ENCODE measurements at places on chromosomes 16 and 17.
A peak's percentile ranks its signal among the peaks of the same experiment; 100 is the strongest.

DNA sequence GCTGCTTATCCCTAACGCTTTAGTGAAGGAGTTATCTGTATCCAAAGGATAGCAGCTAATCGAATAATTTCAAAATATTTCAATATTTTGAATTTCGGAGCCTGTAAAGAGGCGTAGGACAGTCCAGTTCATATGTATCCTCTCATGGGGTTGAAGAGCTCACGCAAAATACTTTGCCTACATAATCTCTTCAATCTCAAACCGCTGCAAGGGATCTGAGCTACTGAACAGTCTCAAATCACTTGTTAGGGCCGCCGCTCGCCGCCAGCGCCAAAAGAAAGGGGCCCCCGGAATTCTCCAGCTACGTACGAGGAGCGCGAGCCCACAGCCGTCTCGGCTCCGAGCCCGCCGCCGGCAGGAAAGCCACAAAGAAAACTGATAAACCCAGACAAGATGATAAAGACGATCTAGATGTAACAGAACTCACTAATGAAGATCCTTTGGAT lies 601 bp upstream of the RFWD3 start:
- DNase-seq, result no peak

- peak; percentile 77 for DNase-seq
These were observed 82.0 kb upstream of the ALOX12 start for GRCh38 chr17:6913608-6914443.

GRCh38 chr16:17301593-17302135 lies 169.1 kb downstream of the XYLT1 start:
- peak; percentile 79 for DNase-seq

GRCh38 chr16:81237942-81238295 lies 570 bp upstream of the BCO1 start:
- no peak for DNase-seq

GRCh38 chr17:1999557-2000251 lies 25.4 kb downstream of the RTN4RL1 start:
- no peak for DNase-seq

GRCh38 chr17:3890082-3890877 lies 2.6 kb downstream of the CAMKK1 start:
- no peak for DNase-seq

DNA sequence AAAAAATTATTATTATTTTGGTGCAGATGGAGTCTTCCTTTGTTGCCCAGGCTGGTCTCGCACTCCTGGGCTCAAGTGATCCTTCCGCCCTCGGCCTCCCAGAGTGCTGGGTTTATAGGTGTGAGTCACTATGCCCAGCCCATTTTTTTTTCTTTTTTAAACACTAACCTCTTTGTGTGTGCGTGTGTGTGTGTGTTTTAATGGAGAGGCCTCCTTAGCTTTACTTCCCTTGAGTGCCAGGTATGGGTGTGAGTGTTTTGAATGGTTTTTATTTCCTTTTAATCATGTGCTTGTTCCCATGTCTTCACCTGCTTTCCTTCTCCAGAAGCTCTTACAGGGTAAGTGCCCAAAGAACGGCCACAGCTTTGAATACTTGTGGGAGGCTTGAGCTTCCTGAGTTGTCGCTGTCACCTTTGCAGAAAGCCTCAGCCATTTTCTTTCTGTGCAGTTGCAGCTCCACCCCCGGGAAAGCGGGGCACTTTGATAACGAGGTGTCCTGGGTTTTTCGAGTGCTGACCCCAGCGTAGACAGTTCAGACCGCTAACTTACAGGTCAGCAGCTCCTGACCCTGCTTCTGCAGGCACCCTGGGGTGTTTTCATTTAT lies 22.6 kb downstream of the AKAP1 start:
- DNase-seq, result no peak

- no peak for DNase-seq
These were observed 631 bp downstream of the NXPH3 start for GRCh38 chr17:49576088-49576916.

GRCh38 chr17:29347831-29348629 lies 42.1 kb upstream of the TAOK1 start:
- DNase-seq, result no peak

DNA sequence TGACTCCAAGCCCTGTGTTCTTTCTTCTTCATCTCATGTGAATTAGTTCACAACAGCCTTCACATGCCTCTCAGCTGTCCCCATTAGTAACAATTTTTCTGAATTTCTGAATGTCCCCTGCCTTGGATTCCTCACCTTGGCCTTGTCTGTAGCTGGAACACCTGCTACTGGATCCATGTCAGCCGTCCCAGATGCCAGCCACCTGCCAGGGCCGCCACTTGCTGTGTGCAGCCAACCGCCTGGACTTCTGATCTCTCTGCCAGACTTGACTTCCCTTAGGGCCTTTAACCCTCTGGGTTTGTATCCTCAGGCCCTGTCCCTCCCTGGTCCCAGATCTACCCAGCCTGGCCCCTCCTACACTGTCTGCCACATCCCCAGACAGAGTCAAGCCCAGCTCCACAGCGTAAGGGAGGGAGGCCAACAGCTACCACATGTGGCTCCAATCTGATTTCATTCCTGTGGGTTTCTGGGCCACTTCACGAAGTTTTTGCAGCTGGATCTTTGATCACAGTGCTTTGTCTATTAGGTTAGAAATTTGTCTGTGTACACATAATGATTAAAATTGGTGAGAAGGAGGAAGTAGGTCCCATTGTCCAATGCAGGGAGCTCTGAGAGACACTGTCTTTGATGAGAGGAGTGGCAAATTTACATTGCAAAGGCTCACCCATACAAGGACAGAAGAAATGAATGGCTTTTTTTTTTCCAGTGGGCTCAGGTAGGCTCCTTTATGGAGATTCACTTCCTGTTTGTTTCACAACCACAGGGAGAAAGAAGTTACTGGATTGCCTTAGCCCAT lies 15.3 kb downstream of the MPP2 start:
- DNase-seq, result no peak

DNA sequence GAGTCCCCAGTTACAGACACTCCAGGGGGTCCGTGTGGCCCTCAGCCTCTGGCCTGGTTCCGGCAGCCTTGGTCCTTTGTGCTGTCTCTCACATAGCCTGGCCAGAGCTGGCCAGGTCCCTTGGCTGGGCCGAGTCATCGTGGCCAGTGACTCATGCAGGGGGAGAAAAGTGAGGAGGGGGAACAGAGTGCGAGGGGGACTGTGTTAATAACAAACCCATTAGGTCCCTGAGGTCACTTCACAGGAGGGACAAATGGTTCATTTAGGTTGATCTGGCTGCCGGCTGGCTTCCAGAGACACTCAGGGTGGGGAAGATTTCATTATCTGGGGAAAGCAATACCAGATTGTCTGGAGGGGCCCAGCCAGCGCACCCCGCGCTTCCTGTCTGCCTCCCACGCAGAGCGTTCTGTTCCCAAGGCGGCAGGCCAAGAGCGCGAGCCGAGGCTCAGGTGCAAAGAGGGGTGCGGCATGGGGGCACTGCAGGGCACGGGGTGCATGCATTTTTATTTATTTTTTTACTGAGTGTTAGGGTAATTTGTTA lies 223.1 kb downstream of the SEC14L1 start:
- DNase-seq, result no peak

DNA sequence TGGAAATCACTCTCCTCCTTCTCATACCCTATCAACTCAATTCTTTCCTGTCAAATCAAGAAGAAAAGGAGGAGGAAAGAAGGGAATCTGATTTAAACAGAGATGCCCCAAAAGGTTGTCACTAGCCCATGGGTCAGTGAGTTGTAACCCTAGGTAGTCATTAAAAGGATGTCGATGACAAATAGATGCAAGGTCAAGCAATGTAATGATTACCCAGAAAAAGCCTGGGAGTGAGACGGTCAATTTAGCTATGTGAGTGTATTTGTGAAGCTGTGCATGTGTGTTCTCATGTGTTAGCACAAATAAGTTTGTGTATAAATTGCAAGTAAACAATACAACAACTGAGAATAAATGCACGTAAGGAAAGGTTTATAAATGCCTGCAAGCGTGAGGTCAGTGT lies 190.5 kb upstream of the PMFBP1 start:
- no peak for DNase-seq

DNA sequence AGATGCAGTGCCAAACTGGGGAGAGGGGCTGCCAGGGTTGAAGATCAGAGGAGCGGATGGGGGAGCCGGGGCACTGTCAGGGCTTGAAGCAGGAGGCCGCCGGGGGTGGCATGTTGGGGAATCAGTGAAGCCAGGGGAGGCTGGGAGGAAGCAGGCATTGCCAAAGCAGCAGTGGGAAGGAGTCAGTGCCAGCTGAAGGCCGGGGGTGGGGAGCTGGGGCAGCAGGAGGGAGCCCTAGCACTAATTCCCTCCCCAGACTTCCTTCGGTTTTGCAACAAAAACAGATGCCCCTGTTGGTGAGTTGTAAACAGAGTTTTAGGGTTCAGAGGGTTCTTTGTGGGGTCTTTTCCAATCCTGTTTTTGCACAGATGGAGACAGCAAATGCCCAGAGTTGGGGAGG lies 10.9 kb upstream of the TAC4 start:
- no peak for DNase-seq

GRCh38 chr17:50477976-50478375 lies 684 bp upstream of the RSAD1 start:
- no peak for DNase-seq

DNA sequence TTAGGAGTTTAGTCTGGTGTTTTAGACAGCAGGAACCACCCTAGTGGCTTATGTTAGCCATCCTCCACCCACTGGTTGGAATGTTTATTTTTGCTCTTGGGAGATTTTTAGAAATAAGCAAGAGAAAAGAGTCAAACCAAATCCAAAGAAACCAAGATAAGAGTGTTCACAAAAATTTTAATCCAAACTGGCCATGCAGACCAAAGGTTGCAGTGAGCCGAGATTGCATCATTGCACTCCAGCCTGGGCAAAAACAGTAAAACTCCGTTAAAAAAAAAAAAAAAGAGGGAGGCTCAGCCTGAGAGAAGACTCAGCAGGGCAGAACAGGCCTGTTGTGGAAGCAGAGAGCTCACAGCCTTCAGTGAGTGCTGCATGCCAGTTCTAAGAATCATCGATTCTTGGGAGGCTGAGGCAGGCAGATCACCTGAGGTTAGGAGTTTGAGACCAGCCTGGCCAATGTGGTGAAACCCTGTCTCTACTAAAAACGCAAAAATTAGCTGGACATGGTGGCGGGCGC lies 12.2 kb upstream of the C16orf54 start:
- DNase-seq, result no peak

- no peak for DNase-seq
These were observed 29.9 kb upstream of the IRX6 start for GRCh38 chr16:55294129-55294528.

DNA sequence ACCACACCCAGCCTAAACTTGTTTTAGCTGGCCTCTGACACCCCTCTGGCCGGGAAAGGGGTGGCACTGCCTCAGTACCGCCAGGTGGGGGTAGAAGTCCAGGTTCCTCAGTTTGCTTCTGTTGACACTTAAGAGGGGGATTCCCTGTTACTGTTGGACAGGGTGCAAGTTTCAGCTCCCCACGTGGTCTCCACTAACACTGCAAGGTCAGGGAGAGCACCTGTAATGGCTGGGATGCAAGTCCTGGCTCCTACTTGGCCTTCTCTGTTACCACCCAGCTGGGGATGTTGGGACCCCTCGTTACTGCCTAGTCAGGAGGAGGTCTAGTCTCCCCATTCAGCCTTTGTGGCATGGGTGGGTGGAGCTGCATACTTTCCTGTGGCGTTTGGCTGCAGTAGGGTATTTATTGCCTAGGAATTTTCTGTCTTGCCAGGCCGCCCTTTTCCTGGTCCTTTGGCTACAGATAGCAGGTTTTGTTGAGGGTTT lies 10.6 kb upstream of the MFAP4 start:
- DNase-seq, result no peak

DNA sequence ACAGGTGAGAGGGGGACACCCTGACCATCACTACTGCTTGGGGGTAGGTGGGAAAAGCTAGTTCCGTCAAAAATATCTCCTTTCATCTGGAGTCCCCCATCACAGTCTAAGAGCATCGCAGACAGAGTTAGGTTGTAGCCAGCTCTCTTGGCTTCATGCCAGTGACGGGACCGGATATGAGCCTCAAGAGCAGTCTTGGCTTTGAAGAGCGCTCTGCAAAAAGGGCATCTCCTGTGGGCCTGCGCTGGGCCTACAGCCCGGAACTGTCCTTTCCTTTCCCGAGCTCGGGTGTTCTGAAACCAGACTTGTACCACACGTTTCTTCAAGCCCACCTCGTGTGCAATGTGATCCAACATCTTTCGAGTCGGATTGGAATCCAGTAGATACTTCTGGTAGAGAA lies 253.6 kb downstream of the ZFHX3 start:
- DNase-seq, result no peak

- no peak for DNase-seq
These were observed 9.8 kb upstream of the TBX2 start for GRCh38 chr17:61389670-61390478.

GRCh38 chr17:80755650-80756405 lies 211.2 kb downstream of the RPTOR start:
- no peak for DNase-seq

DNA sequence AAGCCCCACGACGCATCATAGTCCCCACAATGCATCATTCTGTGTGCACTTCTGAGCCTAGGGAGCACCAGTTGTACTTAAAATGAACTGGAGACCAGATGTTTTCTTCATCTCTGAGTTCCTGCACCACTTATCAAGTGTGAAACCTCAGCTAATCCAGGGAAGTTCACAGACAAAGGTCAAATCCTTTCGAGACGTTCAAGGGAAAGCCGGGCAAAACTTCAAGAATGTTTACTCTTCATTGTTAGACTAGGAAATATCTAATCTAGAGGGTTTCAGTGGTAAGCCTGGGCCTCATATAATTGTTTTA lies 4.6 kb upstream of the PMP22 start:
- DNase-seq, result no peak

DNA sequence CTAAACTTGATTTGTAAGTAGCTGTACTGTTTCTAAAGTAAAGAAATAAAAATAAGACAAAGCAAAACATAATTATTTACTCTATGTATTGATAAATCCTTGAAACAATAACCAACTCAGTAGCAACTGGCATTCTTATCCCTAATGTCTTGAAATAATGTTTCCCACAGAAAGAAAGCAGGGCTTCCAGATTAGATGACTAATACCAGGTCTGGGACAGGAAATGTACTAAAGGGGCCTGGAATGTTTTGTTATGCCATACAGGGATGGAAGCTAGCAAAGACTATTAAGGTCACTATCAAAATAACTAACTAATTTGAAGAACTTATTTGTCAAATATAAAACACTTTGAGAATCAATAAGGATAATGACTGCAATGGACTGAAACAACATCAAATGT lies 82.1 kb downstream of the CFDP1 start:
- DNase-seq, result no peak

DNA sequence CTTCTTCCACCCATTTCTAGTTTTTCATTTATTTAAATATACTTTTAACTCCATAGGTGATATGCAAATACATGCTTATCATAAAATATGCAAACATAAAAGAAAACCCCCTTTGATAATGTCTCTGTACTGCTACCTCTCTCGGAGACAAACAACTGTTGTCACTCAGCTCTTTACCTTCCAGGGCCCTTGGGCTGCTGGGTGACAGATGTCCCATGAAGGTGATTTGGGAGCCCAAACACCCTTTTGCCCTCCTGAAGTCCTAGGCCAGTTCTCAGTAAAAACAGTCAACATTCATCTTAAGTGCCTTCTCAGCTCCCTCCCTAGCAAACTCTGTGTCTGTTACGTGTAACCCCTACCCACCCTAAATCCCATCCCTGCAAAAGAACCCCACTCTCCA lies 37.5 kb downstream of the CHD9 start:
- no peak for DNase-seq
